K562 (cell line): ENCODE measurements at places on chromosomes 2 and 18. TPM values are rescaled to one million over a fixed set of nuclear protein-coding genes. Genes with fewer than 3 reads are reported as not detected.
A peak's percentile ranks its signal among the peaks of the same experiment; 100 is the strongest.

- DNase-seq: no peak
Measured at GRCh38 chr2:181005809-181006208, 25.4 kb downstream of the UBE2E3 start.

GRCh38 chr2:146734042-146734820 lies 1110.6 kb upstream of the ACVR2A start:
- DNase-seq: peak; percentile 7

- DNase-seq: peak; percentile 84
Measured at GRCh38 chr2:235493775-235494715, at the start of gene AGAP1. AGAP1 (plus strand) TSS chr2:235494043.

GRCh38 chr2:41763141-41763540 lies 284.7 kb upstream of the PKDCC start:
- DNase-seq: no peak

- no peak for DNase-seq
Measured at GRCh38 chr2:225274751-225275150, 124.8 kb upstream of the NYAP2 start.

GRCh38 chr2:126863336-126864015 lies 35.2 kb upstream of the TEX51 start:
- no peak for DNase-seq

DNA sequence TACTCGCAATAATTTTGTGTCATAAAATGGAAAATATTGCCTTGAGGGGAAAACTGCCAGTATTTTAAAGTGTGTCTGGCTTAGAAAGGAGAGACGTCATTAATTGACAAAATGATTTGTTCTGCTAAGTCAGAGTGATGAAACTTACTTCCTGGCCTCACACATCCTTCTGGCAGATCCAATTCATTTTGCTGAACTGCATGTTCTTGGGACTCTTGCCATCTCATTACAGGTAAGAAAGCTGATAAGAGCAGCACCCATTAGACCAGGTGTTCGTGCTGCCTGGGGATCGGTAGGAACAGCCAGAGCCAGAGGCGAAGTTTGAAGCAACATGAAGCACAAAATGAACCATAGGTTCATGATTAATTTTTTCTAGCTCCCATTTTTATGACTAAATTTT lies 38.0 kb downstream of the KCNE4 start:
- no peak for DNase-seq

GRCh38 chr18:31667185-31667584 lies 17.2 kb downstream of the B4GALT6 start:
- DNase-seq: no peak

DNA sequence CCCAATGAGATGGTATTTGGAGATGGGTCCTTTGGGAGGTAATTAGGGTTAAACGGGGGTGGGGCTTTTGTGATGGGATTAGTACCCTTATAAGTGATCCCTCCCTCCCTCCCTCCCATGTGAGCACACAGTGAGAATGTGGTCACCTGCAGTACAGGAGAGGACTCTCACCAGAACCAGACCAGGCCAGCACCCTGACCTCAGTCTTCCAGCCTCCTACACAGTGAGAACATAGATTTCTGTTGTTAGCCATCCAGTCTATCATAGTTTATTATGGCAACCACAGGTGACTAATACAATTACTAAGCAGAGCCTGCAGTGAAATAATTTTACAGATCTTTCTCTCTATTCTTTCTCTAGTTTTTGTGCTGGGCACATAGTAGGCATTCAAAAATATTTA lies 137.7 kb upstream of the PKDCC start:
- DNase-seq: no peak

- no peak for DNase-seq
Measured at GRCh38 chr2:159128191-159128590, 158.3 kb downstream of the WDSUB1 start.

DNA sequence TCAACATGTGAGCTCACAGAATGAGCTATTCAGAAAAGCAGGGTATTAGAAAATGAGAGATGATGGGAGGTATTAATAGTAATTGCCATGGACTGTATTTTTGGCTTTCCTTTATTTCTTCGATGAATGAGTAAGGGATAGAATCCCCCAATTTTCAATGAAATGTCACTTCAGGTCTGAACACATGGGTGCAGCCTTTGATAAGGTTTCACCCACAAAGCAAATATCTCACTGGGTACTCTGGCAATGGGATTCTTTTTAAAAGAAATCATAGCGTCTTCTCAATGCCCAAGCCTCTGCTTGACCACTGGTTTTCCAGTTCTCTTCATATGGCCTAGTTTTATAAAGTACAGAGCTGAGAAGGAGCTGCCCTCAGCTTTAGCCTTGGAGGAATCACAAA lies 610.5 kb upstream of the FANCL start:
- no peak for DNase-seq

GRCh38 chr18:33641141-33641540 lies 63.1 kb downstream of the ASXL3 start:
- DNase-seq: no peak

DNA sequence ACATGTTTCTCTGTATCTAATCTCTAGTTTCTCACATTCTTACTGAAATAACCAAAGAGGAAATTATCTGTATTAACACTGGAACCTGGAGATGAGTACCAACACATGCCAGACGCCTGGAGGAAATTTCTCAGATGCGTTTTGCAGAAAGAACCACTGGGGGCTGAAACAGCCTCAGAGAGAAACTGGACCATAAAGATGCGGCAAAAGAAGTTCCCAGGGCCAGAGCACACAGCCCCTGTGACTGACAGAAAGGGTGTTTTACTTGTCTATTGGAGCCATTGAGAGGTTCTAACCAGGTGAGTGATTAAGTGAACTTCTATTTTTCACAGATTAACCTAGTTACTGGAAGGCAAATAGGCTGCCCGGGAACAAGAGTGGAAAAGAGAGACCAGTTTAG lies 103.9 kb downstream of the EVA1A start:
- no peak for DNase-seq

- no peak for DNase-seq
Measured at GRCh38 chr2:38619458-38620164, 16.9 kb upstream of the HNRNPLL start.

DNA sequence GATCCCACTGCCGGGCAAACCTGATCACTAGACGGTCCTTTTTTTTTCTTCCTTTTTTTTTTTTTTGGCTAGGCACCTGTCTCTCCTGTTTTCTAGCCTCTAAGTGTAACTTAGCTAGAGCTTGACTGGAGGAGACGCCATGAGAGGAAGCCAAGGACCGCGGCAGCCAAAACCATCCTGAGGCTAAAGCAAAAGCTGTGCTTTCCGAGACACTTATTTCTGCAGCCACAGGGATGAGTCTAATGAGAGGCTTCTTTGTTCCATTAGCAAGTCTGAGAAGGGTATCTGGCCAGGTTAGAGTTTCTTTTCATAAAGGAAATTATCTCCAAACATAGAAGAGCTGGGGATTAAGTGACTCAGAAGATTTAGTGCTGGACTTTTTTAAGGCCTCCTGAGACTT lies 7.3 kb upstream of the CXCR4 start:
- DNase-seq: no peak

GRCh38 chr2:78281164-78281563 lies 744.3 kb upstream of the REG3G start:
- no peak for DNase-seq

- no peak for DNase-seq
Measured at GRCh38 chr2:229783108-229783721, 68.9 kb upstream of the DNER start.

HOXD13 gene
- polyA plus RNA-seq: not detected in 2 replicates

FRZB gene
- 0.03 and 0.05 TPM in 2 replicates for polyA plus RNA-seq

RNF125 gene
- polyA plus RNA-seq: 0.01 and 0.04 TPM in 2 replicates

CHRND gene
- polyA plus RNA-seq: not detected in 2 replicates

C1QL2 gene
- polyA plus RNA-seq: not detected in 2 replicates

TUBB8B gene
- polyA plus RNA-seq: not detected in 2 replicates

CYRIA gene
- 1.3 and 3.0 TPM in 2 replicates for polyA plus RNA-seq
